Sigmoid colon (tissue), 7 donors: ENCODE measurements at places on chromosomes 6 and 20. TPM values are rescaled to one million over a fixed set of nuclear protein-coding genes. Genes with fewer than 3 reads are reported as not detected.
A peak's percentile ranks its signal among the peaks of the same experiment; 100 is the strongest.

- H3K27ac ChIP-seq = no peak overlapping the region
- H3K36me3 ChIP-seq = no peaks in the 10 kb centered on the region
- no peak overlapping the region for H3K4me3 ChIP-seq
Observed at GRCh38 chr6:163620670-163621330, 206.3 kb downstream of the QKI start.

The EPB41L1 gene
- total RNA-seq = 20.7 TPM

DNA sequence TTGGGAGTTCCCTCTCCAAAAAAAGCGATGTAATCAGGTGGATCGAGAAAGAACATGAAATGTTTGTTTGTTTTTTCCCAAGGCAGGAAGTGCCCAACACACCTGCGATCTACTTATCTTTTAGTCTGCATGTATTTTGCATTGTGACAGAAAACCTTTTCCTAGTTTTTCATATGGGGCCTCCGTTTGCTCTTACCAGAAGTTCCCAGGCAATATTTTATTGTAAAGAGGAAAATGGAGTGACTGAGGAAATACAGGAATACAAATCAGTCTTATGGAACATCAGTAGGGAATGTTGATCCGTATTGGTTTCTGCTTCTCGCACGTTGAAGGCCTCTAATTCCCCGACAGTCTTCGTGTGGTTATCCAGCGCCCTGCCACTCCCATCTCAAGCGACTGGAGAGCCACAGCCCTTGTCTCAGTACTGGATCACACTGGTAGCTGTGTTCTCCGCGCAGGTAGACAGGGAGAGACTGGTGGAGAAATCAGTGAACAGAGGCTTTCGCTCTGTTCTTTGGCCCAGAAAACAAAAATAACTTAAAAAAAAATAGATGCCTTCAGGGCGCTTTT is 107.4 kb downstream of the TRIM27 start:
- H3K4me1 ChIP-seq = peaks cover 4% of the 10 kb centered on the region
- peaks cover 32% of the 10 kb centered on the region for H3K27me3 ChIP-seq
- no peak overlapping the region for H3K27ac ChIP-seq

The OPRM1 gene
- total RNA-seq = 0.71 TPM

- H3K27me3 ChIP-seq = no peaks in the 10 kb centered on the region
- H3K4me3 ChIP-seq = peak overlapping the region; percentile 26
- peak; percentile 83 for DNase-seq
- H3K27ac ChIP-seq = peak overlapping the region; percentile 41
Observed at GRCh38 chr6:158086504-158087223, 81.4 kb downstream of the SERAC1 start.

DNA sequence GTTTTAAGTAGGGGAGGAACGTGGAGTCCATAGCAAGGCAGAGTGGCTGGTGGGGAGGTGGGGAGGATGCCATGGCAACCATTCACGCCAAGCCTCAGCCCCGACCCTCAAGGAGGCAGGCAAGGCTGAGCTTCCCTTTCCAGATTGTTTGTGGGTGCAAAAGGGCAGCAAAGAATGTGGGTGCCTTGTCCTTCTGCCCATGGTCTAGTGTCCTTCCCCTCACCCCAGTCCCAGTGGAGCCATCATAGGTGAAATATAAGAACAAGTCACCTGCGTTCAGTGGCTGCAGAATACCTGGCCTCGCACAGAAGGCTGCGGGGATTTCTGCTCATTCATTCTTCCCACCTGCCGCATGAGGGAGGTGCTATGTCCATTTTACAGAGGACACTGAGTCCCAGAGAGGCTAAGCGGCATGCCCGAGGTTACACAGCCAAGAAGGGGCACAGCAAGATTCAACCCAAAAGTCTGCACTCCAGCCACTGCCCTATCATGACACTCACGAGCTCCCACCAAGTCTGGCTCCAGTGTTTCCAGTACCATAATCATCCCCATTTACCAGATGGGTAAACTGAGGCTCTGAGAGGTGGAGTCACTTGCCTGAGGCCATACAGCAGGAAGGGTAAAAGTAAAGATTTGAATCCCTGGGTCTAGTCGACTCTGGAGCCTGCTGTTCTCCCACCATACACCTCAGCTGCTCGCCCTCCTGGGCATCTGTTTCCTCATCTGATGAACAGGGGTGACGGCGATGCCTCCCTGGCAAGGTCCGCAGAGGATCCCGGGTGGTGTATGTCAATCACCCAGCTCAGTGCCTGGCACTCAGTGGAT is 100.8 kb downstream of the CEBPB start:
- peaks cover 29% of the 10 kb centered on the region for H3K4me1 ChIP-seq
- peak overlapping the region; percentile 81 for H3K27ac ChIP-seq
- no peaks in the 10 kb centered on the region for H3K27me3 ChIP-seq
- no peaks in the 10 kb centered on the region for H3K36me3 ChIP-seq

GRCh38 chr20:31747640-31748039 is 8.6 kb downstream of the TPX2 start:
- no peaks in the 10 kb centered on the region for H3K4me1 ChIP-seq
- no peaks in the 10 kb centered on the region for H3K36me3 ChIP-seq
- no peak overlapping the region for H3K4me3 ChIP-seq
- DNase-seq = no peak
- H3K27me3 ChIP-seq = no peaks in the 10 kb centered on the region

DNA sequence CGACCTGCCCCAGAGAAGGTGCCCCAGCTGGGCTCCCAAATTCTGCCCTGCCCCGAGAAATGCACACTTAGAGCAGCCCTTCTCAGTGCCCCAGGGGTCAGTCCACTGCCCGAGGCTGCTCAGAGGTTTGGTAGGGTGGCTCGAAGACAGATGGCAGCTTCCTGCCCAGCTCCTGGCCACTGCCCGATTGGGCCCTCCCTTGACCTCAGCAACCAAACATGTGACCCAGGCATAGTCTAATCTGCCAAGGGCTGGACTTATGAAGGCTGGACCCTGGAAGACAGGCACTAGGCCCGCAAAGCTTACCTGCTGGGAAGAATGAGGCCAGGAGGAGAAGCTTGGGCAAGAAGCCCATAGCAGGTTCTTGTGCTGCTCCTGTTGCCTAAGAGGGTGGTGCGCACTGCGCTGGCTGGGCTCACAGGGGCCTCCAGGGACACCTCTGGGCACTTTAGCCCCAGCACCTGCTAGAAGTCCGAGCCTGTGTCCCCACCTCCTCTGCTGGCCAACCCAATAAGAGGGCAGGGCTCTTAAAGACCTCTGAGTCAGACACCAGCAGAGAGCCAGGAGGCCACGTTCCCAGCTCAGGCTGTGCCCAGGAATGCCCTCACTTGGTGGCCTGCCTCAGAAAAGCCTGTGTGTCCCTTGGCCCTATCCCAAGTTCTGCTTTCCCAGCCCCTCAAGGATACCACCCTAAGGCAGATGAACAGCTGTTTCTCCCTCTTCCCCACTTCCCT is 5.5 kb downstream of the SIGLEC1 start:
- H3K27ac ChIP-seq = no peak overlapping the region
- no peaks in the 10 kb centered on the region for H3K36me3 ChIP-seq
- no peak overlapping the region for H3K4me3 ChIP-seq
- H3K27me3 ChIP-seq = no peaks in the 10 kb centered on the region
- no peaks in the 10 kb centered on the region for H3K4me1 ChIP-seq

DNA sequence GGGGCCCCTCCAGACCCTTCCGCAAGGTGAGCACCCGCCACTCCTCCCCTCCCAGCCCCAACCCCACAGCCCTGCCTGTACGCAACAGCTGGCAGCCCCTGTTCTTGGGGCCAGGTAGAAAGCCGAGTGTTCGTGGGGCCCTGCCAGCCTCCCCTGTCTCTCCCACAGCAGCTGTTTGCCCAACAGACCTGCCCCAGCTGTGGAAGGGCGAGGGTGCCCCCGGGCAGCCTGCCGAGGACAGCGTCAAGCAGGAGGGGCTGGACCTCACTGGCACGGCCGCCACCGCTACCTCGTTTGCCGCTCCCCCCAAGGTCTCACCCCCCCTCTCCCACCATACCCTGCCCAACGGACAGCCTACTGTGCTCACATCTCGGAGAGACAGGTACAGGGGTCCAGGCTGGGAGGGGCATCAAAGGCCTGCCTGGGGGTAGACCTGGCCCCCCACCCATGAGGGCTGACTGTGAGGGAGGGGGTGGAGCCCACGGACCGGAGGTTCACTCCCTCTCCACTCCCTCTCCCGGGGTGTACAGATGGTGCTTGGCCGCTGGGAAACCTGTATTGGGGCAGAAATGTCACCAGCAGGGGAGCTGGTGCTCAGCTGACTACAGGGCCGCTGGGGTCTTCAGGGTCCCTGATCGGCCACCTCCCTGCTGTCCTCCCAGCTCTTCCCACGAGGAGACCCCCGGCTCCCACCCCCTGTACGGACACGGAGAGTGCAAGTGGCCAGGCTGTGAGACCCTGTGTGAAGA is 41.1 kb downstream of the FOXP4 start:
- peaks cover 42% of the 10 kb centered on the region for H3K36me3 ChIP-seq
- no peaks in the 10 kb centered on the region for H3K4me1 ChIP-seq

DNA sequence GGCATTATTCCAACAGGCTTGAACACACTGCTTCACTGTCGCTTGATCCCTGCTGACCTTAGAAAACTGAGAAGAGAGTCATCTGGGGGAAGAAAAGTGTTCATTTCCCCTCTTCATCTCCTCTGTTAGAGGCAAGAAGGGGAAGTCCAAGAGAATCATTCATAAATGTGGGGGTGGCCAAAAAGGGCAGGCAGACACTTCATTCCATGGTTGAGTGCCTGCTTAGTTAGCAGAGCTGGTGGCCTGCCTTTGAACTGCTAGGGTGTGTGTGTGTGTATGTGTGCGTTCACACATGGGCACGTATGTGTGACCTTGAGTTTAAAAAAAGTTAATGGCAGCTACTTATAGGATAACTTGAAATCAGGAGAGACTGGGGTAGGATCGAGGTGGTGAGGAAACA is 39.4 kb upstream of the RFPL4B start:
- no peaks in the 10 kb centered on the region for H3K27me3 ChIP-seq
- no peak overlapping the region for H3K4me3 ChIP-seq
- no peak overlapping the region for H3K27ac ChIP-seq
- H3K4me1 ChIP-seq = peaks cover 16% of the 10 kb centered on the region
- no peaks in the 10 kb centered on the region for H3K36me3 ChIP-seq

DNA sequence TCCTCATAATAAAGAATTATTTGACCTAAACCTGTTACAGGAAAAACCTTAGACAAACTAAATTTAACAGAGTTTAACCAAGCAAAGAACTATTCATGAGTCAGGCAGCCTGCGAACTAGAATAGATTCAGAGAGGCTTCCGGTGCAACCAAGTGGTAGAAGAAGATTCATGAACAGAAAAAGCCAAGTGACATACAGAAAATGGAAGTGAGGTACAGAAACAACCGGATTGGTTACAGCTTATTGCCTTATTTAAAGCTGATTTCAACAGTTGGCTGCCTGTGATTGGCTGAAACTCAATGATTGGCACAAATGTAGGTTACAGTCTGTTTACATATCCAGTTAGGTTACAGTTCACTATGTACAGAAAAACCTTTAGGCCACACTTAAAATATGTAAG is 10.1 kb downstream of the PPP1R3G start:
- DNase-seq = no peak
- no peak overlapping the region for H3K27ac ChIP-seq
- H3K27me3 ChIP-seq = no peaks in the 10 kb centered on the region
- no peaks in the 10 kb centered on the region for H3K36me3 ChIP-seq
- H3K4me3 ChIP-seq = no peak overlapping the region
- H3K4me1 ChIP-seq = no peaks in the 10 kb centered on the region

The NMBR gene
- not detected for total RNA-seq

The C6orf163 gene
- total RNA-seq = 2.9 TPM

The CRISP3 gene
- total RNA-seq = not detected

The FAM217B gene
- total RNA-seq = 10.0 TPM

The DYNLRB1 gene
- total RNA-seq = 181 TPM

DNA sequence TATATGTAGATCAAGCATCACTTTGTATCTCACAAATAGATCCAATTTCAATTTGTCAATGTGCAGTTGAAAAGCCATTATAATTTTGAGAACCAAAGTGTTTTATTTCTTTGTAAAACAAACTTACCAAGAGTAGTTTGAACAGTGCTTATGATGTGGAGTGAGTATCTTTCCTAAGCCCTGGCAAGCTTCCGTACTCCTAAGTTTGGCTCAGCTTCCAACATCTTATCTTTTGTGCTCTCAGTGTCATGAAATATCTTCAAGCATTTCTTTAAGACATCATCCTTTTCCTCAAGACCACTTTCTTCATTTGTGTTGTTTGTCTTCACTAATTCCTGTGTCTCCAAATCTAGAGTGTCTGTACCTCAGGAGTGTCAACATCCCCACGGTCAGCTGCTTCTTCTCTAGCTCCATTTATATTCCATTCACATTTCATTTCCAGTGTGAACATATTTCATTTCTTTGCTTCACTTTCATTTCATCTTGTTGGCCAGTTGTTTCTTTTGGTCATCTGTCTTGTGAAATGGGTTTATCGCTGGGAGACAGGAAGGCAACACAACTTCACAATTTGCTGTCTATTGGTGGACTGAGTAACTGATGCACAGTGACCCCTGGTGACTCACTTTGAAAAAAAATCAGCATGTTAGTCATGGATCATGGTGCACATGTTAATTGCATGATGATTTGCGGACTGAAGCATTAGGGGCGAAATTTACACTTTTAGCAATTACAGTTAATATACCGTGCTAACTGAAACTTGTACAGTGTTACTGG is 36.9 kb downstream of the SLC24A3 start:
- no peak for DNase-seq
- no peak overlapping the region for H3K4me3 ChIP-seq
- peaks cover 34% of the 10 kb centered on the region for H3K4me1 ChIP-seq
- H3K36me3 ChIP-seq = no peaks in the 10 kb centered on the region
- H3K27ac ChIP-seq = no peak overlapping the region

GRCh38 chr6:13094781-13095425 is 233.4 kb downstream of the TBC1D7 start:
- H3K27ac ChIP-seq = no peak overlapping the region
- H3K4me3 ChIP-seq = no peak overlapping the region
- H3K4me1 ChIP-seq = peaks cover 15% of the 10 kb centered on the region

DNA sequence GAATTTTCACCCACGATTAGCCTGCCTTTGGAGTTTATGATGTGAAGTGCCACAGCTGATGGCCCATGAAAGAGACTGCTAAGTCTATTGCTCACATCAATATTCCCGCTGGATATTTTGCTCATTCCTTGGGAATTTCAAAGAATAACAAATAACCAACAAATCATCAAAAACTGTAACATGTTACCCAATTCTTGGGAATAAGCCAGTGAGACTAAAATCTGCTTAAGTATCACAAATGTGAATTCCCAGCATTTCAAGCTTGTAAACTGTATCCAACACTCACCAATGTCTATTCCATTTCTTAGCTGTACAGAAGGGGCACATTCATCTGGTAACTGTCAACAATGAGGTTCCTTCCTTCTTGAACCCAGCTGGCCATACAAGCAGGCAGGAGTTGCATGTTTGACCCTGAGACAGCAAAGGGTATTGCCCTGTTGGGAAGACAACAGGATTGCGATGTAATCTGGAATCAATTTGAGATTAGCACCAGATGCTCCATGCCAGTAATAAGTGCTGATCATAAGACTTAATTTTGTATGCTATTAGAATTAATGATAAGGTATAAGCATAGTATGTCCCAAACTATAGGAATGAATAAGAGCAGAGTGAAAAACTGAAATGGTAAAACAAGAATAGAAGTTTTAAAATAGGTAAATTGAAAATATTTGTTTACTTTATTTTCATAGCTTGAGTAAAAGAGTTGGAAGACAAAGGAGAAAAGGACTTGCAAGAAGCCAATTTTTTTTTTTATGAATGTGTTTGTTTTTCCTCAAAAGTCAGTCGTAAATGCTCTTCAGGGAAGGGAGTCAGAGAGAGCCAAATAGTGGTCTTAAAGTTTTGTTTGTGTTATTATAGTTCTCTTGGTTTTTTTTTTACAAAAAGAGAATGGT is 58.8 kb downstream of the RSPO3 start:
- no peak overlapping the region for H3K4me3 ChIP-seq
- no peaks in the 10 kb centered on the region for H3K27me3 ChIP-seq
- H3K36me3 ChIP-seq = no peaks in the 10 kb centered on the region
- no peak for DNase-seq
- H3K4me1 ChIP-seq = no peaks in the 10 kb centered on the region
- peak overlapping the region; percentile 30 for H3K27ac ChIP-seq

GRCh38 chr6:35907750-35908149 is 13.1 kb downstream of the SRPK1 start:
- no peak overlapping the region for H3K4me3 ChIP-seq
- no peak for DNase-seq
- no peaks in the 10 kb centered on the region for H3K27me3 ChIP-seq
- no peaks in the 10 kb centered on the region for H3K36me3 ChIP-seq
- H3K27ac ChIP-seq = no peak overlapping the region
